ENCODE measurements at places on chromosomes 1 and 21.
A peak's percentile ranks its signal among the peaks of the same experiment; 100 is the strongest.

GRCh38 chr1:59331686-59332620, 35.1 kb downstream of the FGGY start:
- DNase-seq, result no peak

GRCh38 chr1:119279456-119280381, 88.9 kb upstream of the HAO2 start:
- peak; percentile 59 for DNase-seq

DNA sequence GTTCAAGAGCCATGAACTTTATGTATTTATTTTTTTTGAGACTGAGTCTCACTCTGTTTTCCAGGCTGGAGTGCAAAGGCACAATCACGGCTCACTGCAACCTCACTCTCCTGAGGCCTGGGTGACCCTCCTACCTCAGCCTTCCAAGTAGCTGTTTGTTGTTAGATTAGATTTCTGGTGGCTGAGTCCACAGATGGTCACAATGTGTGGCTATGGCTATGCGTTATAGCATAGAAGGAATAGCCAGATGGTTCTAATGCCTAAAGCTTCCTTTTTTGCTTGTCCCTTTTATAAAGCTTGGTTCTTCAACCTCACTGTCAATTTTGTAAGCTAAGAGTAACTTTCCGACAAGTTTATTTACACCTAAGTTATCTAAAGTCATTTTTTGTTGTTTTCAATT, 62.3 kb upstream of the FMN2 start:
- peak; percentile 32 for DNase-seq

- no peak for DNase-seq
These were observed 94.5 kb downstream of the ROR1 start for GRCh38 chr1:63868268-63868781.

- no peak for DNase-seq
These were observed 27.8 kb downstream of the ZBTB17 start for GRCh38 chr1:15948091-15948591.

- DNase-seq, result no peak
These were observed 7.8 kb upstream of the RIPK4 start for GRCh38 chr21:41774467-41775148.

DNA sequence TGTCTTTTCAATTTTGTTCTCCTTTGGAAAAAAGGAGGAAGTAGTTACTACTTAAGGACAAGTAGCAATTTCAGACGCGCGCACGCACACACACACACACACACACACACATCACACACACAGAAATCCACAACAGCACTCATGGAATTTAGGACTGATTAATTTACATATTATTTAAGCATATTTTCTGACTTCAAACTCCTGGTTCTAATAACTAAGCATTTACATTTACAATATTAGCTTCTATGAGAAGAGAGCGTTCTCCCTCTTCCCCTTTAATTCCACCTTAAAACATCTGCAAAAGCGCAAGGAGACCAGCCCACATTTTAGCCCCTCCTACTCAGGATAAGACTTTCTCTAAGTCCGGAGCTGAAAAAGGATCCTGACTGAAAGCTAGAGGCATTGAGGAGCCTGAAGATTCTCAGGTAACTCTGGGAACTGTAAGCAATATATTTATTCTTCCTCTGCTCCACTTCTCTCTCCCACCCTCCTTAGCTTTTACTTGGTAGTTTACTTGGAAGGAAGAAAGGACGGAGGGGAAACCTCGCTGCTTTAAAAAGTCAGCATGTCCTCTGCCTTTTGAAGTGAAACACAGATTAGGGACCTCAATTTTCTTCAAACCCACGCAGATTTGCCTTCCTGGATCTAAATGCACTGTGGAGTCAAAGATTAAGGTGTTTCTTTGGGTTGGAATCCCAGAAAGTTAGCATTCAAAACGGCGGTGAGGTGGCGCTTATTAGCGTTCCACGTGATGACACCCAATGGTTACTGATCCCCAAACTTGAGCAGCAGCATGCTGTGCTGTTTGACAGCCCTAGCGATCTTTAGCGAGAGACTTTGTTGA, at the start of gene PLA2G4A:
Gene PLA2G4A (plus strand): TSS at position 339 of the 844 bp plus-strand sequence. CDS start 25,406 bp downstream, outside the sequence.
- DNase-seq, result peak; percentile 22

DNA sequence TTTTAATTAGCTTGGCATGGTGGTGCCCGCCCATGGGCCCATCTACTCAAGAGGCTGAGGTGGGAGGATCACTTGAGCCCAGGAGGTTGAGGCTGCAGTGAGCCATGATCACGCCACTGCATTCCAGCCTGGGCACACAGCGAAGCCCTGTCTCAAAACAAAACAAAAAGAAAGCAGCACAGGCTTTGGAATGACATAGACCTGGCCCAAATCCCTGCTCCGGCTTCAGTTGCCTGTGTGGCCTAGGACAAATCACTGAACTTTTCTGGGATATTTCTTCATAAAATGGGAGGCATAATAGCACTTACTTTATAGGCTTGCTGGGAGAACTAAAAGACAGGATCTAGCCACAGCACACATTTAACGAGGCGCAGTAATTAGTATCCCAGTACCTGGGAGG, 2.4 kb downstream of the PEAR1 start:
- no peak for DNase-seq

- DNase-seq, result no peak
These were observed 55.3 kb downstream of the PTPN14 start for GRCh38 chr1:214496126-214496525.

GRCh38 chr1:218996362-218996761, 177.3 kb upstream of the LYPLAL1 start:
- DNase-seq, result no peak

DNA sequence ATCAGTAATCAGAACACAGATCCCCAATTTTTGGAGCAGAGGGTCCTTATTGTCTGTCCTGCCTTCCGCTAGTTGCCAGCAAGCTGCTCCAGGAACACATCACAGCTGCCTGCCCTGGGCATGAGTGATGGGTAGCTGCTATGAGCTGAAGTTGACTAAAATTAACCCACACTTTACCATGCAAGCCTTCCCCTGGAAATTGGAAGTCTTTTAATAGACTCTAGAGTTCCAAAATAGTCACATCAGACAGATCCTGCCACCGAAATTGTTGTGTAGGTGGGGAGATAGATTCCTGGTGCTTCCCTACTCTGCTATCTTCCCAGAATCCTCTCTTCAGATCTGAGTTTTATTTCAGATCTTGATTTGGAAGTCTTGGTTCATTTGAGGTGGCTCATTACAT, 63.1 kb upstream of the GCLM start:
- no peak for DNase-seq

DNA sequence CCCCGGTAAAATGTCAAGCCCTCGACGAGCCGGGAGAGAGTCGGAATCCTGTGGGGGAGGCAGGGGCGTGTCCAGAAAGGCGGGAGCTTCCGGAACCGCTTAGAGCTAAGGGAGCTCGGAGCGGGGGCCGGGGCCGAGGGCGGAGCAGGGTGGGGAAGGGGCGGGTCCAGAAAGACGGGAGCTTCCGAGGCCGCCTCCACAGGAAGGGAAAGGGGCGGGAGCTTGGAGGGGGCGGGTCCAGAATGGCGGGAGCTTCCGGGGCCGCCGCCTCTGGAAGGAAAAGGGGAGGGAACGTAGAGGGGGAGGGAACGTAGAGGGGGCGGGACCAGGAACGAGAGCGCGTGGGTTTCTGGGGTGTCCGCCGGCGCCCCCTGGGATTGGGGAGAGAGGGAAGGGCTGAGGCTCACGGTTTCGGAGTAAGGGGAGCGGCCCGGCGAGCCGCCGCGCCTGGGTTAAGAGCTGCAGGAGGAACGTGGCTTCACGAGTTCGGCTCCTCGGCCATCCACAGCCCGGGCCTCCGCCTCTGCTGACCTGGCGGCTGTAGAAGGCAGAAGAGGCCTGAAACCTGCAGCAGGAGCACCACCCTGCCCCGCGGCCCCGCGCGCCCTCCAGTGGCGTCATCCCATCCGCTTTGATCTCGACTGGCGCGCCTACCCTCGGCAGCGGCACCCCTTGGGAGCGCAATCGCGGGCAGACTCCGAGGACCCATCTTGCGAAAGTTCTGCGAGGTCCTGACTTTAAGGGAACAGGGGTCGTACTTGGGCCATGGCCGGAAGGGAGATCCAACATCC, 23.0 kb upstream of the HPDL start:
- DNase-seq, result peak; percentile 90

DNA sequence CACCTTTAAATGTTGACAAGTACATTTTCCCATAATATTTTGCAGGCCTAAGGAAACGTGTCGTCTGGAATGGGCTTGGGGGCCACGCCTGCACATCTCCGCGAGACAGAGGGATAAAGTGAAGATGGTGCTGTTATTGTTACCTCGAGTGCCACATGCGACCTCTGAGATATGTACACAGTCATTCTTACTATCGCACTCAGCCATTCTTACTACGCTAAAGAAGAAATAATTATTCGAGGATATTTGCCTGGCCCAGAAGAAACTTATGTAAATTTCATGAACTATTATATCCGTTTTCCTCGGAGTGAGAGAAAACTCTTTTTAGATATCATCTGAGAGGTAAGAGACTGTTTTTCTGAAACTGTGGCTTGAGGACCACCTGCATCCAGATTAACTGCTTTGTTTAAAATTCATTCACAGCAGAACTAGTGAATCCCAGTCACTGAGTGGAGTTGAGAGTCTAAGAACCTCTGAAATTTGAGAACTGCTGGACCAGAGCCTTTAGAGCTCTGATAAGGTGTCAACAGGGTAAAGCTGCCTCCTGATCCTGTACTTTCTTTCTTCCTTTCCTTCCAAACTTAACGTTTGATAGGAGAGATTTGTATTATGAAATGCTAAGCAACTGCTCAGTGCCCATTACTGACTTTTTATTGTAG, 811 bp downstream of the EXO1 start:
- no peak for DNase-seq

DNA sequence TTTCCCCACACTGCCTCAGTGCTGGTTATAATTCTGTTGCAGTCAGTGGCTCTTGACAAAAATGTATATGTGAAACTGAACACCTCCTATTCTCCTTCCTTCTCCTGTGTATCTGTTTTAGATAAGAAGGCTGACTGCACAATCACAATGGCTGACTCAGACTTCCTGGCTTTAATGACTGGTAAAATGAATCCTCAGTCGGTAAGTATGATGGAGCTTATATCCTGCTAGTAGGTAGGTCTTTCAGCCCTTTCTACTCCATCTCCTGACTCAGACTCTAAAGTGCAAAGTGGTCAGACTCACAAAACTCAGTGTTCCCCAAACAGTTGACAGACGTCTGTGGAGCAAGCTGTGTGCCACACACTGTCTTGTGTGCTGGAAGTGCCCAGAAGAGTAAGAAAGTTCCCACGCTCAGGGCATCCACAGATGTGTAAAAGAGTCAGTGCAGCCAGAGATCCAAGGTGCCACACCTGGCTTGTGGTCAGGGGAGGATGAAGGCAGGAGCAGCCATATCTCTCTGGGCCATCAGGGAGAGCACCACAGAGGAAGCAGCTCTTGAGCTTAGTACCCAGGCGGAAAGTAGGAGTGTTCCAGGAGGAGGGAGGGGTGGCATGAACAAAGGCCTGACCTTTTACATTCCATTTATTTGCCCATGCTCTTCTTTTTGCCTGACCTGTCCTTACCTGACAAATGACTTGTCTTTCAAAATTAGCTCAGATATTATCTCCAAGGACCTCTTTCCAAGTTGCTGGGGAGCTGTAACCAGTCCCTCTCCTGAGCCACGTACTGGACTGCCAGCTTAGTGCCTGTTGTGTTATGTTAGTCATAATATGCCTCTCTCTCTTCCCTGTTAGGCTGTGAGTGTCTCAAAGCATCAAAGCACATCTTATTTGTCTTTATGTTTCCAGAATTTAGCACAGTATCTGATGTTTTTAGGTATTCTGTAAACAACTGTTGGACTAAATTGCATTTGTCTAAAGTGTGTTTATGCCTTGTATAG, 14.0 kb upstream of the PODN start:
- DNase-seq, result peak; percentile 36

DNA sequence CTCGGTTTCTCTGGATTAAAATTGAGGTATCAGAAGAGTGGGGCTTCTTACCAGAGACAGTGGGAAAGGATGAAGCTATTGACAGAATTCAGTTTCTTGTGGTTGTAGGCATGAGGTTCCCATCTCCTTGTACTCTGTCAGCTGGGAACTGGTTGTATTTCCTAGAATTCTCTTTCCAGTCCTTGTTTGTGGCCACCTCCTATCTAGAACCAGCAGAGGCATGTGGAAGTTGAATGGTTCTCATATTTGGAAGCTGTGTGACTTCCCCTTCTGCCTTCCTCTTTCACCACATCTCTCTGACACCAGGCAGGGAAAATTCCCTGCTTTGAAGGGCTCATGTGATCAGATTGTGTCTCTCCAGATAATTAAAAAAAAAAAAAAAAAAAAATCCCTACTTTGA, 457.7 kb upstream of the ADAMTS5 start:
- DNase-seq, result no peak

GRCh38 chr1:158728510-158729225, 8.1 kb upstream of the OR6K3 start:
- no peak for DNase-seq

- DNase-seq, result no peak
These were observed 145.6 kb upstream of the CHRM3 start for GRCh38 chr1:239240736-239241135.

GRCh38 chr1:215114154-215114933, 31.8 kb downstream of the KCNK2 start:
- peak; percentile 29 for DNase-seq

- no peak for DNase-seq
These were observed 17.0 kb downstream of the RCC2 start for GRCh38 chr1:17422461-17422860.

DNA sequence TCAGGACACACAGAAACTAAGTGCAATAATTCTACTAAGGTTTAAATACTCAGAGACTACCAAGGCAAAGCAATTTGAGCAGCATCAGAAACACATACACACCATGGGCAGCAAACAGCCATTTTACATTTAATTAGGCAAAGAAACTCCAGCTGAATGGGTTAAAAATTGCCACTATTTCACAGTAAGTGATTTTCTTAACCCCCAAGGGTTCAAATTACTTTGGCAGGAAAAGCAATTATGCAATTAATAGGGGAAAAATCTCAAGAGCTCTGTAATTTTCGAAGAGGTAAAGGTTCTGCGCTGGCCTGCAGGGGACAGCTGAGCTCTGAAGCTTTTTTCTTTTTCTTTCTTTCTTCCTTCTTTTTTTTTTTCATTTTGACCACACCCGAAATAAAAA, 206.2 kb upstream of the RRP15 start:
- no peak for DNase-seq

DNA sequence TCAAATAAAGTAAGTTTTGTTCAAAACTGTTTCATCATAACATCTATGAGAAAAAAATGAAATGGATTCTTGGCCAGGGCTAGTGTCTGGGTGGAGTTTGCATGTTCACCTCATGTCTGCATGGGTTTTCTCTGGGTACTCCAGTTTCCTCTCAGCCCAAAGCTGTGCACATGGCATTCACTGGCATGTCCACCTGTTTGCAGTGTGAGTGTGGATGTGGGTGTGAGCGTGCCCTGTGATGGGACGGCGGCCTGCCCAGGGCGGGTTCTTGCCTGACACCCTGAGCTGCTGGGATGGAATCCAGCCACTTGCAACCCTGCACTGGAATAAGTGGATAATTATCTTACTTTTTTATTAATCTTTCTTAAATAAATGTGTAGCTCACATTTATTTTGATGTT, 185.5 kb downstream of the RYR2 start:
- DNase-seq, result no peak

DNA sequence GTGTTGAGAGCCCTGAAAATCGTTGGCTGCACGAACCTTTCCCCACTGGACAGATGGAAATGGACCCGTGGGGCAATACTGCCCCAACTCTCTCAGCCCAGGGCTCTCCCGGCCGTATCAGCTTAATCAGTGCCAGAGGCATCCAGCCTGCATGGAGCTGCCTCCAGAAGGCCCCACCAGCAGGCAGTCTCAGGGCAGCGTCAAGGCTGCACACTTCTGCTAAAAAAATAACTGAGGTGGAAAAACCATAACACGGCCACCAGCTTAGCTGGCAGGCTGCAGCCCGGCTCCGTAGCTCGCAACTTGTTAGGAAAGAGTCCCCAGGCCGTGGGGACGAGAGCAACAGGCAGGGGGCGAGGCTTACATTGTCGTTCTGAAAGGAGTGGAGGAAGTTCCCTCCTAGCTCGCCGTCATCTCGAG, 27.9 kb downstream of the MRPL37 start:
- DNase-seq, result no peak
